ENCODE measurements at places on chromosomes 6 and 20. TPM values are rescaled to one million over a fixed set of nuclear protein-coding genes. Genes with fewer than 3 reads are reported as not detected.

FAM83C gene
- not detected for total RNA-seq

SNAI1 gene
- total RNA-seq, result 7.6 TPM

REM1 gene
- total RNA-seq, result not detected

DNA sequence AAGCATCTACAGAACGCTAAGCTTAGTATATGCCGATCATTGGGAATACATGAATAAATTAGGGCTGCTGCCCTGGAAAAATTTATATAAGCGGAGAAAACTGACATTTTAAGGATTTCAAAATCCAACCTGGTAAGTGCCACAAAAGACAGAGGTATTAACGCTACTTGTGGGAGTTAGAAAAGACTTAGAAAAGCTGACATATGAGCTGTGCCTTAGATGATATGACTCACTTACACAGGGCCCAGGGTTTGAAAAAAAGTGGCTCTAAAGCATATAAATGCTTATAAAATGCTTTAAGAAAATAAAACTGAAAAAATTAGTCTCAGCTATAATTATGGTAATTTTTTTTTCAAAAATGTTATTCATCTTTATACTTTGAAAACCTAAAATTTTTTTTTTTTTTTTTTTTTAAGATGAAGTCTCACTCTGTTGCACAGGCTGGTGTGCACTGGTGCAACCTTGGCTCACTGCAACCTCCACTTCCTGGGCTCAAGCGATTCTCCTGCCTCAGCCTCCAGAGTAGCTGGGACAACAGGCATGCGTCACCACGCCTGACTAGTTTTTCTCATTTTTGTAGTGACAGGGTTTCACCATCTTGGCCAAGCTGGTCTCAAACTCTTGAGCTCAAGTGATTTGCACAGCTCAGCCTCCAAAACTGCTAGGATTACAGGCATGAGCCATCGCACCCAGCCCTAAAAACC is 25.7 kb downstream of the EPB41L2 start:
- no peak for DNase-seq

COL11A2 gene
- 0.25 TPM for total RNA-seq

- no peak for DNase-seq
Observed at GRCh38 chr6:117075218-117075617, 190.1 kb upstream of the VGLL2 start.

TRIM40 gene
- total RNA-seq, result not detected

All from GM23248 (cell line).